Activated CD8-positive, alpha-beta memory T cell treated with anti-CD3 and anti-CD28 coated beads for 36 hours (primary cell): ENCODE measurements at places on chromosomes 6 and 20. TPM values are rescaled to one million over a fixed set of nuclear protein-coding genes. Genes with fewer than 3 reads are reported as not detected.

The FOXO3 gene
- total RNA-seq: 11.4 TPM

The SFTA2 gene
- not detected for total RNA-seq

The C20orf204 gene
- total RNA-seq: 2.1 TPM

The PACRG gene
- not detected for total RNA-seq

The FAM83B gene
- not detected for total RNA-seq

The HSPA1A gene
- total RNA-seq: 63.9 TPM

The MMP24 gene
- total RNA-seq: 0.04 TPM

The GPANK1 gene
- 44.6 TPM for total RNA-seq

The MDC1 gene
- total RNA-seq: 70.2 TPM

The ECI2 gene
- 32.2 TPM for total RNA-seq

The RIMS1 gene
- total RNA-seq: not detected

The C6orf52 gene
- total RNA-seq: 5.5 TPM

The MCCD1 gene
- total RNA-seq: not detected

The CRISP3 gene
- not detected for total RNA-seq

The MYH7B gene
- total RNA-seq: 0.19 TPM

The LKAAEAR1 gene
- 0.42 TPM for total RNA-seq

The ADGRF4 gene
- not detected for total RNA-seq

The RIOK1 gene
- 54.2 TPM for total RNA-seq

The GMPR gene
- 0.80 TPM for total RNA-seq

The KCNQ2 gene
- not detected for total RNA-seq

The TDRD6 gene
- not detected for total RNA-seq

The DSP gene
- total RNA-seq: 0.04 TPM

The PRRT1 gene
- total RNA-seq: 0.61 TPM

The MLN gene
- not detected for total RNA-seq

The RPS18 gene
- total RNA-seq: 3,727 TPM

The PRDM13 gene
- total RNA-seq: 0.11 TPM

The NEURL2 gene
- total RNA-seq: 2.9 TPM

The TCP1 gene
- 621 TPM for total RNA-seq

The NT5E gene
- 12.9 TPM for total RNA-seq

The ADTRP gene
- 4.2 TPM for total RNA-seq

The ENPP1 gene
- total RNA-seq: 2.7 TPM

The ENPP4 gene
- total RNA-seq: 11.6 TPM

The CBLN4 gene
- not detected for total RNA-seq

The MCHR2 gene
- total RNA-seq: not detected

The SGK2 gene
- not detected for total RNA-seq

The ULBP1 gene
- total RNA-seq: 1.3 TPM

The SLC16A10 gene
- 4.4 TPM for total RNA-seq
